Gastroesophageal sphincter (tissue), 4 donors: ENCODE measurements at places on chromosomes 3 and 15.

DNA sequence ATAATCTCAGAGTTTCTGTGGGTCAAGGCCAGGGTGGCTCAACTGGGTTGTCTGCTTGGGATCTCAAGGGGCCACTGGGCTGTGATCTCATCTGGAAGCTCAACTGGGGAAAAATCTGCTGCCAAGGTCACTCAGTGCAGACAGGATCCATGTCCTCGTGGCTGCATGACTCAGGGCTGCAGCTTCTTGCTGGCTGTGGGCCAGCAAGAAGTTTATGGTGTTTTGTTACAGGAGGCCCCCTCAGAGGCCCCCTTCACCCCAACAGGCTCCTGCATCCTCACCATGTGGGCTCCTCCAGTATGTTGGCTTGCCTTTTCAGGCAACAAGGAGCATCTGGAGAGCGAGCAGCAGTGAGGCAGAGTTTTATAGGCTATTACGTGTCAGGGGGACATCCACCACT is 14.6 kb downstream of the OCA2 start:
- no peak for ATAC-seq

GRCh38 chr15:83092309-83092976 is 15.0 kb upstream of the TM6SF1 start:
- peak; percentile 58 for ATAC-seq

GRCh38 chr3:45642731-45643152 is 46.5 kb upstream of the SACM1L start:
- no peak for ATAC-seq

GRCh38 chr3:112130638-112130993 is 2.4 kb downstream of the GCSAM start:
- ATAC-seq = no peak

DNA sequence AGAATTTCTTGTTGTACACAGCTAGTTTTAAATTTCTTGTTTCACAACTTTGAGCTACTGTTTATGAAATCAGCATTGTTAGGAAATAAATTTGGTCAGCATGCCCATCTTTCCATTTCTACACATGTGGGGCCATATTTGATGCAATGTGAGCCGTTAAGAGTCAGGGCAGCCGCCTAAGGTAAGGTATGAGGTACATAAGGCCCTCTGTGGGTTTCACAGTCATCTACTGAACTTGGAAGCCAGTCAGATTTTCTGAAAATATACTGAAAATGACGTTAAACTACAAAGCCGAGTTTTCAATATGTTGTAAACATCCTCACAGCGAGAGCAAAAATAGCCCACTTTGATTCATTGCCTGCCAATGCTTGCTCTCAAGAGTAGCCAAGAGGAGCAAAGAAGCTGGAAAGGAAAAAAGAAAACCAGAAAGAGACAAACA is 94.7 kb upstream of the PDZRN3 start:
- ATAC-seq = peak; percentile 72

DNA sequence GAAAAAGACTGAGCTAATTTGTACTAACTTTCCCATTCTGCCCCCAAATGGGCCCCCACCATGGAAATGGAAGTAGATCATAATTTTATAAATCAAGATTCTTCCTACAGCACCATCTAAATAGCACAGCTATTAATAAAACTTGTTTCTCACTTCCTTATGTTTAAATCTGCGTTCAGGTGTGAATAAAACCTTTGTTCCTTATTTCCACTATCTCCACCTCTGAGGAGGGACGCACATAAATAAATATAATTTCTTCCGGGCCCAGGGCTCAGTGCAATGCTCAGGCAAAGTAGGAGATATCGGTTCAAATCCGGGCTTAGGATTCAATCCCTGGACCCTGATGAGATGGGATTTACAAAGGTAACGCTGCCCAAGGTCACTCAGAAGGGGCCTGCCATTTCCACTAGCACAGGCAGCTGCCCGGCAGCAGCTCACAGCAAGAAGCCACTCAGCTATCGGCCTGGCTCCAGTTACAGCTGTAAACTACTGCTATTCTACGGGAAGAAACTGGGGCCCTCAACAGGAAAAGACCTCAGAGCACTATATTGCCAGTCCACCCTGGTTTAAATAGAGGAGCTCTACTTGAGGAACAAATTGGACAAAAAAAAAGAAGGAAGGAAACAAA is 52.5 kb downstream of the FOXP1 start:
- no peak for ATAC-seq

DNA sequence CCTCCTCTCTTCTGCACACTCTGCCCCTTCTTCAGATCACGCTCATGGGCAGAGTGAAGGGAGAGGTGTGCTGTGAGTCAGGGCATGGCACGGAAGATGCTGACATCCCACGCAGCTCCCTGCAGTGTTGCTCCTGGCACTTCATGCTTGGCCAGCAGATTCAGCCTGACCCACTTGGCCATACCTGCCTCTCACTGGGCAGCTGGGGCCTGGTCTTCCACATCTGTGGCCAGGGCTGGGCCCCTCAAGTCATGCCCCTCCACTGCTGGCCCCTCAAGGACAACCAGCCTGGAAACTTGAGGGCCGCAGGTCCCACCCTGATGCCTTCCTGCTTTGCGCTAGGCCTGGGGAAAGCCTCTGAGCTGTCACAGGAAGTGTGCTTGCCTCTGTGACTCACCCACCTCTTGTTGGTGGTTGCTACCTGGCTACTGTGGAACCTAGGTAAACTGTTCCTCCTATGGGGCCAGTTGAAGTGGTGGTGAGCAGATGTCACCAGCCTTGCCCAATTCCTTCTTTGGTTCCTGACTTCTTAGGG is 48.7 kb downstream of the BSN start:
- no peak for ATAC-seq

GRCh38 chr3:49469037-49469935 is 781 bp upstream of the DAG1 start:
- peak; percentile 69 for ATAC-seq

- ATAC-seq = no peak
Measured at GRCh38 chr15:71332431-71333004, 217.2 kb downstream of the THSD4 start.

DNA sequence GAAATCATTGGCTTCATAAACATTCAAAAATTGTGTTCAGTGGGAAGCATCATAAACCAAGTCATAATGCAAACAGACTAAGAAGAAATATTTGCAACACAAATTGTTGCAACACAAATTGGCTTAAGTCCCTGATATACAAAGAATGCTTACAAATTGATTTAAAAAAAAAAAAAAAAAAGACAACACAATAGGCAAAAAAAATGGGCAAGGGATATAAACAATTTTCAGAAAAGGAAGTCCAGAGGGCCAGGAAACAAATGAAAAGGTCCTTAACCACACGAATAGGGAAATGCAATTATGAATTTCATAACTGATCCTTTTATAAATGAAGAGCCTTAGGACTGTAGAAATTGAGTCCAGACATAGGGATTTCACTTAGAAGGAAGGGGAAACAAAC is 98.9 kb downstream of the LRRK1 start:
- no peak for ATAC-seq

- no peak for ATAC-seq
Measured at GRCh38 chr15:39429898-39430357, 151.0 kb upstream of the THBS1 start.

- no peak for ATAC-seq
Measured at GRCh38 chr3:181619897-181620296, 91.8 kb upstream of the SOX2 start.

- no peak for ATAC-seq
Measured at GRCh38 chr15:88375234-88375927, 91.8 kb downstream of the MRPL46 start.

DNA sequence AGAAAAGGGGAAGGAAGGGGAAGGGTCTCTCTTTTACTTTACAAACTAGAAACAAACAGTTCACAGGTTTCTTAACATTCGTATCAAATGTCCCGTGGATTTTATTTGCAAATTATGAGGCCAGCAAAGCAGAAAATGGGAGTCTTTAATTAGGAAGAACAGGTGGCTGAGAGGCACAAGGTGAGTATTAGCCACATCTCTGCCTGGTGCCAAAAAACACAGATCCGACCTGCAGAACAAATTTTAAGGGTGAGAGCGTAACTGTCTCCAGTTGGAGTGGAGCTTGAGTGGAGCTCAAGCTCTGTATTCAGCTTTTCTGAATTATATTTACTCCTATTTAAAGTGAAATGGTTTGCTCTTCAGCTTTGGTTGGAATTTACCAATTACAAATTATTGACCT is 1004.9 kb downstream of the FHIT start:
- ATAC-seq = no peak

GRCh38 chr3:195240171-195240701 is 30.7 kb downstream of the XXYLT1 start:
- ATAC-seq = peak; percentile 44

DNA sequence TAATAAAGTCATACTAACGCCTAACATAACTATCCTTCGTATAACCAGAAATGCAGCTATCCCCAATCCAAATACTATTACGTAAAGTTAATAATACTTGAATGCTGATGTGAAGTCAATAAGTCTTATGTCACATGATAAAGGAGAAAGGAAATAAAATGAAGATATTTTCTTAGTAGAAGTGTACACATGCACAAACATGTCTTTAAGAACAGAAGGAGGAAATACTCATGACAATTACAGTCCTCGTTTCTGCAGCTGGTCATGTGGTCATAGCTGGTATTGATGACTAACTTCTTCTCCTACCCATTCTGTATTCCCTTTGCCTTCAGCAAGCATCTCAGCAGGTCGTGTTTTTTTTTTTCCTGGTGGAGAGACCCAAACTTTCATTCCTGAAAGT is 244.3 kb downstream of the CHL1 start:
- no peak for ATAC-seq

GRCh38 chr3:46438831-46439230 is 25.9 kb downstream of the LTF start:
- ATAC-seq = no peak

GRCh38 chr3:39150803-39151631 is 2.4 kb downstream of the CSRNP1 start:
- peak; percentile 45 for ATAC-seq

DNA sequence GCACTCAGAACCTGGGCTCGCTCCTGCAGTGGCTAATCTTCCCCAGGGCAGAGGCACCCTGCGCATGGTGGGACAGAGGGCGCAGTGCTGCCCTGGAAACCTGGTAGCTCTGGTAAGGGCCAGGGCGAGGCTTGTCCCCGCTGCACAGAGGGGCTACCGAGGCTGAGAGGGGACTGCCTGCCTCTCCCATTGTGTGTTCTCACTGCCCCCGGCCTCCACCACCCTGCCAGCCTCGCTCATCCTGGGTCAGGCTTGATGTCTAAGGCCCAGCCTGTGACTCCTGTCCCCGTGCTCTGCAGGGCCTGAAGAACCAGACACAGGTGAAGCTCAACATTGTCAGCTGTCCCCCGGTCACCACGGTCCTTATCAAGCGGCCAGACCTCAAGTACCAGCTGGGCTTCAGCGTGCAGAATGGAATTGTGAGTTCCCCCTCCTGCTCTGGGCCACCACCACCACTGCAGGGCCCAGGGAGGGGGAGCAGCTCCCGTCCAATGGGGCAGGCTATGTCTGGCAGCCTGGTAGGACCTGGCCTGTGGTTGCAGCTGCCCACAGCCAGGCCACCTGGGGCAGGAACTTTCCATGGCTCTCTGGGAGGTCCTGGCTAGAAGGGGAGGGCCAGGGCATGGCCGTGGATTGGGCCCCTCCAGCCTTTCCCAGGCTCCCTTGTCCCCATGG is 161.5 kb downstream of the NSMCE3 start:
- no peak for ATAC-seq

DNA sequence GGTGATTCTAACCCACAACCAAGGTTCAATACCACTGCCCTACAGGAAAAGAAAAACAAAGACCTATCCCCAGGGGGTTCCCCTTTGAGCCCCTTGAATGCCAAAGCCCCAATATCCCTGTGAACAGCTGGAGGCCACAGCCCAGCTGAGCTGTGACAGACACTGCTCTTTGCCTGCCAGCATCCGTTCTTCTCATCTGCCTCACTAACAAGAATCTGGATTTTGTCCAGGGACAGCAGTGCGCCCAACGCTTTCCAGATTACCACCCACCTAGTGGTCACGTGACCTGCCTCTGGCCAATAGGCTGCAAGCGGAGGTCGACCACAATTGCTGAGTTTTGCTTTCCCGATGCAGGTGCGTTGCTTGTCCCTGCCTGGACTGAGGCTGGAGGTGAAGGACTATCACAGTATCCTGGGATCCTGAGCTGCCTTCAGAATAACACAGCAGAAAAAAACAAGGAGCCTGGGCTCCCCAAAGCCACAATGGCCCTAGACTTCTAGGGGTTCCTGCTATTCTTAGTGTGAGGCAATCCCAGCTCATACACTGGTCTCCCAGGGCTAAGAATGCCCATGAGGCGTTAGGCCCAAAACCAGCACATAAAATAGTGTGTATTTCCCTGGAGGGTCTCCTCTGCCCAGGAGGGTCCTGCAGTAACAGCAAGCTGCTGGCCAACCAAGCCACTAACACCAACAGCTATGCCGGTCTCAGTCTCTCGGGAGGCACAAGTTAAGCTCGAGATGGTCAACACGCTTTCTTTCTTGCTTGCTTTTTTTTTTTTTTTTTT is 13.8 kb downstream of the BDH1 start:
- peak; percentile 69 for ATAC-seq

GRCh38 chr3:184785890-184786279 is 26.1 kb upstream of the VPS8 start:
- no peak for ATAC-seq

GRCh38 chr3:122390665-122391064 is 6.7 kb downstream of the FAM162A start:
- no peak for ATAC-seq

DNA sequence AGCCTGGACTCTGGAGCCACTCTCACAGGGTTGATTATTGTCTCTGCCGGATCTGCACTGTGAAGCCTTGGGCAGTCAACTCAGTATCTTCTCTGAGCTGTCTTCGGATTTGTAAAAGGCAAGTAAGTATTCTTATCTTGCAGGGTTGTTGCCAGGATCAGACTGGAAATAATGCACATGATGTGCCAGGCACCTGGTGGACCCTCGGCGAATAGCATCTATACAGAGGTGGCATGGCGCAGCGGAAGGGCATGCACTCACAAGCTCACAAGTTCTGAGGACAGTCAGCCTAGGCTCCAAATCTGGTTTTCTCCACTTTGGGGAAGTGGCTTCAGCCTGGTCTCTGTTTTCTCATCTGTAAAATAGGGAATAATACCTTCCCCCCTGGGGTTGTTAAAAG is 113.9 kb downstream of the SRGAP3 start:
- no peak for ATAC-seq

DNA sequence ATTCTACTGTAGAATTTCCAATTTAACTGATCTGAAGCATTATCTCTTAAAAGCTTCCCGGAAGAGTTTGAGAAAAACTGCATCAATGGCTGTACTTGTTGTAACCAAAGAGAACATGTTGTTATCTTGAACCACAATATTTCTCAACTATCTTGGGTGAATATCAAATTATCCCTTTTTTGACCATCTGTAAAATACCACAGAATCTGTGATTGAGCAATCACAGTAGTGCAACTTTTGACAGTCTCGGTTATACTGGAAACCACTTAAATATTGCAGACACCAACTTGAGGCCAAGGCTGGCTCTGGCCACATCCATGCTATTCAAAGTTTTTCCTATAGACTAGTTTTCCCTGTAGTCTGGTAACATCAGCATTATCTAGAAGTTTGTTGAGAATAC is 842.8 kb upstream of the EPHA6 start:
- peak; percentile 92 for ATAC-seq

GRCh38 chr3:4387210-4388204 is 79.6 kb downstream of the SUMF1 start:
- ATAC-seq = no peak
